ENCODE measurements at places on chromosomes 7 and 10.

GRCh38 chr10:63456437-63457210 lies 9.2 kb downstream of the JMJD1C start:
- DNase-seq = no peak

- DNase-seq = no peak
Observed at GRCh38 chr10:37844644-37845043, 12.8 kb downstream of the ZNF248 start.

GRCh38 chr7:88540012-88540411 lies 219.5 kb upstream of the ZNF804B start:
- no peak for DNase-seq

- DNase-seq = no peak
Observed at GRCh38 chr10:11324761-11325321, 286.6 kb downstream of the USP6NL start.

DNA sequence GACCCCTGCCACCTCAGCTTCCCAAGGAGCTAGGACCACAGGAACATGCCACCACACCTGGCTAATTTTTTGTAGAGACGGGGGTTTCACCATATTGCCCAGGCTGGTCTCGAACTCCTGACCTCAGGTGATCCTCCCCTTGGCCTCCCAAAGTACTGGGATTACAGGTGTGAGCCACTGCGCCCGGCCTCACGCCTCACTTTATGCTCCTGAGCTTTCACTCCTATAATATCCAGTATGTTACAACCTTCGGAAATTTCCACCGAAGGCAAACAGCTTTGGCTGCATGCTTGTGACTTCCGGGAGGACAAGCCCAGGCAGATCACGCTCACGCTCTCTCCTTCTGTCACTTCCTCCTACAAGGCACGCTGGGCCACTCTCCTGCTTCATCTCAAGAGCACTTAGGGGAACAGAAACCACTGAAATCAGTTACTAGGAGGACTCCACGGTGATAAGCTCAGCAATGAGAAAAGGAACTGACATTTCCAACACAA lies 4.4 kb upstream of the MAD1L1 start:
- no peak for DNase-seq

- peak; percentile 89 for DNase-seq
Observed at GRCh38 chr7:158976849-158977593, 120.7 kb downstream of the DYNC2I1 start.

- DNase-seq = peak; percentile 74
Observed at GRCh38 chr10:8060010-8060703, 5.7 kb downstream of the GATA3 start.

- no peak for DNase-seq
Observed at GRCh38 chr7:27107391-27108381, 5.2 kb upstream of the HOXA2 start.

- DNase-seq = no peak
Observed at GRCh38 chr10:116296291-116296721, 23.3 kb upstream of the GFRA1 start.

DNA sequence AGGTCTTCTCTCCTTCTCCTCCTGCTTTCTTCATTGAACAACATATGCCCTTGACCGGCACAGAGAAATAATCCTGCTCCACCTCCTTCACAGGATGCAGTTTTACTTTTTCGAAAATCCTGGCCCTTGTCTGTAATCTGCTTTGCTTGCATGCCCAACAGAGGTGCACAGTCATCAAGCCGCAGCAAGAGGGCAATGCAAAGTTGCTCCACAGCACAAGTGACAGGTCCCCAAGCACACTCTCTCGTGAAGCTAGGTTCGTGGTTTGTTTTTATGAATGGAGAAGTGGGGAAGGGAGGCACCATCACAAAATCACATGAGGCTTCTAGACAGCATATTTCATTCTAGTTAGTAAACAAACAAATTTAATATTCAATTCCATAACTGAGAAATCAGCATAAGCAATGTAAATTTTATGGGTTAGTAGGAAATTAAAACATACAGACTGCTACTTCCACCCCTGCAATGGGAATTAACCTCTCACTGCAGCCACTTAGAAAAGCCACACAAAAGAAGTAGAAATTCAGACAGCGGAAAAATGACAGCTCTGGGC lies 178.8 kb downstream of the TPK1 start:
- DNase-seq = no peak

DNA sequence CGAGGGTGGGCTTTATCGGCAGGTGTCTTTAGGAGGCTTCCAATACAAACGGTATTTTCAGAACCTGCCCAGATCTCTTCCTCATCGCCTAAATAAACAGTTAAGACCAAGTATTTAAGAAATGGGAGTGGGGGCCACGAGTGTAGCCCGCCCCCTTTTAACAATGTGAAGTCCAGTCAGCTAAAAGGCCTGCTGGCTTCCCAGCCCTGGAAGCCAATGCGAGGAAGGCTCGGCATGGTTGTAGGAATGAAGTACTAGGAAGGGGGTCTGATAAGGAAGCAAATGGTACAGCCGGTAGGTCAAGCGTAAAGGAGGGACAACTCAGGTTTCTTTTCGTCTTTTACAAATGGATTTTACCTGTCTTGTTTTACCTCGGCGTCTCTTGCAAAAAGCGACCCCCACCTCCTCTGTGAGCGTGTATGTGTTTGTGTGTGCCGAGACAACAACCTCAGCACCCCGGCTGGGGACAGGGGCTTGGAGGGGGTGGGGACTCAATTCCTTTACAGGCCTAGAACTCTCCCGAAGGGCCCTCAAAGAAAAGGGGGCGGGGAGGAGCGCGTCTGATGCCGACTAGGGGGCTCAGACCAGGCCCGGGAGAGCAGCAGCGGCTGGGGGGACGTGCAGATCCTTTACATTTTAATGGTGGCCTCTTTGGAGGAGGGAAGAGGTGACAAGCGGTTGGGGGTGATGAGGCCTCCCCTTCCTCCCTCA lies 147.6 kb downstream of the GPR85 start:
- peak; percentile 33 for DNase-seq

GRCh38 chr10:7306147-7306546 lies 104.7 kb downstream of the SFMBT2 start:
- no peak for DNase-seq

- no peak for DNase-seq
Observed at GRCh38 chr10:98450618-98451017, 3.9 kb upstream of the HPS1 start.

DNA sequence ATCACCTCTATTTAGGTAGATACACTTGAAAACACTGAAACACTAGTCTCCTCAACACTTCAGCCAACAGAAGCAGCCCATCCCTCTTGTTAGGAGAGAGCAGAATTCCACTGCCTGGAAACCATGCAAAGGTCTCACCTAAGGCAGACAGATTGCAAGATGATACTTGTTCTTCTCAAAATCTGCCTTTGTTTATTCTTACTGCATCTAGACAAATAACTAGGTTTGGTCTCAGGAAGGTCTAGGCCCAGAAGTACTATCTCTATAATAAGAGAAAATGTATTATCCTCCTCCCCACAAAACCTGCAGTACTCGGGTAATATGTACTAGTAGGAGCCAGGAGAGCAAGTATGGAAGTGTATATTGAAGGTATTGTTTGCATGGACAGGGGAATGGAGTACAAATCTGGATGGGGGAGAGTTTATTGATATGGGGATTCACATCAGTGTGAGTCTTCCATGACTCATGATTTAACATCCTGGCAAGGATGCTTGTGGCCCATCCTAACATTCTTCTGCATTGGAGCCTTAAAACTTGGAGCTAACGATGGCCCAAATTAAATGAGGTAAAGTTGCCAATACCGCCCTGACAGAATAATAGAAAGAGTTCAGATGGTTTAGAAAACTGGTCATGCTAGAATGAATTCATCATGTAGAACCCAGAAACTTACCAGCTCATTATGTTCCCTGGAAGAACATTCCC lies 109.2 kb downstream of the EPC1 start:
- DNase-seq = no peak

DNA sequence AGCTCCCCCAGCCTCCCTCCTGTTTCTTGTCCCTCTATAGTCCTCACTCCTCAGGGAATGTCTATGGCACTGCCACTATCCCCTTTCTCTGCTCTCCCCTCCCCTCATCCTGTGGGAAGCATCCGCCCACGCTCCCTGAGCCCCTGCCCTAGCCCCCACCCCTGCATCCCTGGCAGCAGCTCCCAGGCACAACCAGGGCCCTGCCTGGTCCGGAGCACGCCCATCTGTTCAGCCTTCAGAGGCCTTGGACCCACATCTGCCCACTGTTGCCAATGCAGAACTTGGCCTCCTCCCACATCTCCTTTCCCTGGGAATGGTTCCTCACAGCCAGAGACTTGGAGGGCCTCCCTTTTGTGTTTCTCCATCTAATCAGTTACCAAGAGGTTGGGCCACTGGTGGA lies 20.4 kb upstream of the TBRG4 start:
- DNase-seq = no peak

DNA sequence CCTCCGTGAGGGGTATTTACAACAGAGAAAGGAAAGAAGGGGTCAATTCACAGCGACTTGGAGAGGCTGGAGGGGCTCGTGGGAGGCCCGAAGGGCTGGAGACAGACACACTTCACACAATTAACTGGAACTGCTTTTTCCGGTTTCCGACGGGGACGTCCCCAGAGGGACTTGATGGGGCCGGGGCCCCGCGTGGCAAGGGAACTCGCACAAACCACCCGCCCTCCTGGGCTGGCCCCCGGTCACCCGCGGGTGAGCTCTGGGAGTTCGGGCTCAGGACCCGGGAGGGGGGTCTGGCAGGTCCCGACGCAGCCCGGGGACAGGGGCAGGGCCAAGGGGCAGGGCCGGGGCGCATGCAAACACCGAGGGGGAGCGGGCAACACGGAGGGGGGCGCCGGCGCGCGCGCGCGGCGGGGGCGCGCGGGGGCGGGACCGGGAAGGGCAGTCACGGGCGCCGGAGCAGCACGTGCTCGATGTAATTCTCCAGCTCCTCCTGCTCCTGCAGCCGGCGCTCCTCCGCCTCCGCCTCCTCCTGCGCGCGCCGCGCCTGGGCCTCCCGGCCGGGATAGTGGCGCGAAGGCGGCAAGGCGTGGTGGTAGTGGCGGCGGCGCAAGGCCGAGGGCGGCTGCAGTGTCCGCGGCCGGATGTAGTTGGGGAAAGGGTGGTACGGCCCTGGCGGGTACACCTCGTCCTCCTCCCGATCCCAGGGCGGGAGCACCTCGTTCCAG lies 2.7 kb downstream of the VGF start:
- DNase-seq = peak; percentile 13

- no peak for DNase-seq
Observed at GRCh38 chr10:109741712-109742111, 181.6 kb downstream of the XPNPEP1 start.

- DNase-seq = no peak
Observed at GRCh38 chr7:4883033-4883371, 514 bp downstream of the RADIL start.

DNA sequence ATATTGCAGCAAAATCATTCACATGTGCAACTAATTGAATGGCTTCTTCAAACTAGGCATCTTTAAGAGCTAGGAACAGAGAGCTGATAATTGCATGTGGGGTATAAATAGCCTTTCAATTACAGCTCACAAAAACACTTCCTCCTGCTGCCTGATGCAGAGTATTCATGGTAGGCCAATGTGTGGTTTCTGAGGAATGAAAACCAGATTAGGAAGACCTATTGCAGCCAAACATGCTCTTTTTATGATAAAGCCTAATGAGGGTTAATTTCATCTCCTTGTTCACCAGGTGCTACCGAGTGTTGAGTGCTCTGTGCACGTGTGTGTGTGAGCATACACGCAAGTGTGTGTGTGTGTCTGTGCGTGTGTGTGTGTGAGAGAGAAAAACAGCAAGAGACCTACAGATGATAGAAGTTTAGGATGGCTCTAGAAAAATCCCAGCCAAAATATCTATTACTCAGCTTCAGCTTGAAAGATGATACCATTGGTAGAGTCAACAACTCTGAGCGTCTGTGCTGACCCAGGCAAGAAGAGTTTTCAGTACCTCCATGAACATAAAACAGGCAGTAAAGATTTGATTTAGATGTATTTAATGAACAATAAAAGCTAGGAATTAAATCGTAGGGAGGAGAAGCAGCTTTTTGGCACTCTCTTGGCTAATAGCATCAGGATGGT lies 448.5 kb upstream of the ANKRD30A start:
- no peak for DNase-seq

DNA sequence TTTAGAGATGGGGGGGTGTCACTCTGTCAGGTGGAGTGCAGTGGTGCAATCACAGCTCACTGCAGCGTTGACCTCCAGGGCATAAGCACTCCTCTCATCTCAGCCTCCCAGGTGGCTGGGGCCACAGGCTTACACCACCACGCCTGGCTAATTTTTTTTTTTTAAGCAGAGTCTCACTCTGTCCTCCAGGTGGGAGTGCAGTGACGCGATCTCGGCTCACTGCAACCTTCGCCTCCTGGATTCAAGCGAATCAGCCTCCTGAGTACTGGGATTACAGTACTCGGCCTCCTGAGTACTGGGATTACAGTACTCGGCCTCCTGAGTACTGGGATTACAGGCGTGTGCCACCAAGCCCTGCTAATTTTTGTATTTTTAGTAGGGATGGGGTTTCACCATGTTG lies 23.6 kb upstream of the PPIA start:
- no peak for DNase-seq

Measured in activated naive CD4-positive, alpha-beta T cell treated with Interleukin-2 at 50 U/mL for 16 hours (primary cell).